ENCODE measurements at places on chromosomes 5 and 9. TPM values are rescaled to one million over a fixed set of nuclear protein-coding genes. Genes with fewer than 3 reads are reported as not detected.

MARCHF3 gene
- 4.8 TPM for total RNA-seq

DOK3 gene
- total RNA-seq, result 14.9 TPM

DIRAS2 gene
- not detected for total RNA-seq

CDH18 gene
- total RNA-seq, result not detected

GAPVD1 gene
- total RNA-seq, result 44.1 TPM

MXD3 gene
- total RNA-seq, result 31.4 TPM

IER5L gene
- total RNA-seq, result 3.6 TPM

DBH gene
- total RNA-seq, result not detected

SLCO6A1 gene
- total RNA-seq, result not detected

C5orf58 gene
- total RNA-seq, result not detected

BNC2 gene
- not detected for total RNA-seq

TXNDC8 gene
- total RNA-seq, result not detected

CER1 gene
- not detected for total RNA-seq

ANKS6 gene
- total RNA-seq, result 18.6 TPM

FBXL7 gene
- total RNA-seq, result not detected

CDH10 gene
- total RNA-seq, result not detected

CDC20B gene
- not detected for total RNA-seq

GARIN3 gene
- total RNA-seq, result 0.46 TPM

URM1 gene
- total RNA-seq, result 77.9 TPM

SLC6A7 gene
- not detected for total RNA-seq

CNOT8 gene
- total RNA-seq, result 92.3 TPM

CFAP77 gene
- not detected for total RNA-seq

STPG3 gene
- total RNA-seq, result not detected

EGFLAM gene
- total RNA-seq, result not detected

ELOVL7 gene
- total RNA-seq, result 2.0 TPM

PKD2L2 gene
- 0.48 TPM for total RNA-seq

C8G gene
- 1.5 TPM for total RNA-seq

COL5A1 gene
- 0.04 TPM for total RNA-seq

TAF11L10 gene
- not detected for total RNA-seq

SSNA1 gene
- total RNA-seq, result 37.1 TPM

RNF183 gene
- 0.29 TPM for total RNA-seq

TSSK1B gene
- total RNA-seq, result not detected

OR1J2 gene
- 0.34 TPM for total RNA-seq

F2R gene
- total RNA-seq, result 5.8 TPM

Data from activated naive CD4-positive, alpha-beta T cell treated with anti-CD3 and anti-CD28 coated beads, Interleukin-2, amount 50 U/mL, for 72 hours (primary cell).